AML-193 (cell line): ENCODE measurements at places on chromosomes 5 and 9.

GRCh38 chr9:137147793-137148160, 8.8 kb downstream of the GRIN1 start:
- no peak for DNase-seq

DNA sequence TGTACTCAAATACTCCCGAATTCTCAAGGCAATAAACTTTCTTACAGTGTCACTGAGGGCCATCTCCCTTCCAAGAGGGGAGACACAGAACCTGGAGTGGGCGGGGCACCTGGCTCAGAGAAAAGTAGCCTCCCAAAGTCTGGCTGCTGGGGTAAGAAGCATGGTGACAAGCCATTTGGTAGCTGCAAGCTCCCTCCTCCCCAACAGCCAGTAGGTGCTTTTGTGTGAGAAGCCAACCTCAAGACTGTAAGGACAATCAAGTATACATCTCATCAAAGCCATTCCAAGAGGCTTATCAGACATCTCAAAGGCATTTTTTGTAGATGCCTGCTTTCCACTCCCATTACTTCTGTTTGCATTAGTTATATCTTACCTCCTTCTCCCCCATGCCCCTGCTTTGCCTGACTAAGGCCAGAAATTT, 1.4 kb downstream of the DAB2 start:
- no peak for DNase-seq

GRCh38 chr5:2751592-2752021, at the start of gene IRX2:
Gene IRX2, minus strand, starts transcription at chr5:2751677. Its CDS starts 264 bp downstream, at chr5:2751413.
- DNase-seq, result no peak

DNA sequence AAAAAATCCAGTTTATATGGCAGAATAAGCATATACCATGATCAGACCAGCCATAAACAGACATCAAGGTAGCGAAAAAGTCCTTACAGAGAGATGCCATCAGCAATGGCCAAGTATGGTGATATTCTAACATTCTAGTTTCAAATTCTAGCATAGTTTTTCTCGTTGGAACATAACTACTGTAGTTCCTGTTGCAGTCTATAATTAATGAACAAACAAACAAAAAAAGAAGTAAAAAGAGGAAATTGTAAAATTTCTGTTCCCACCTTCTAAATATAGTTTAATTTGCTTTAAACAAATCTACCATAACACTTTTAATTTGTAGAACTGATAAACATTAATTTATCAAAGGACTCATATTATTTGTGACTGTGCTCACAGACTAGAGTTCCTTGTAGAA, 9.9 kb upstream of the CD180 start:
- no peak for DNase-seq

DNA sequence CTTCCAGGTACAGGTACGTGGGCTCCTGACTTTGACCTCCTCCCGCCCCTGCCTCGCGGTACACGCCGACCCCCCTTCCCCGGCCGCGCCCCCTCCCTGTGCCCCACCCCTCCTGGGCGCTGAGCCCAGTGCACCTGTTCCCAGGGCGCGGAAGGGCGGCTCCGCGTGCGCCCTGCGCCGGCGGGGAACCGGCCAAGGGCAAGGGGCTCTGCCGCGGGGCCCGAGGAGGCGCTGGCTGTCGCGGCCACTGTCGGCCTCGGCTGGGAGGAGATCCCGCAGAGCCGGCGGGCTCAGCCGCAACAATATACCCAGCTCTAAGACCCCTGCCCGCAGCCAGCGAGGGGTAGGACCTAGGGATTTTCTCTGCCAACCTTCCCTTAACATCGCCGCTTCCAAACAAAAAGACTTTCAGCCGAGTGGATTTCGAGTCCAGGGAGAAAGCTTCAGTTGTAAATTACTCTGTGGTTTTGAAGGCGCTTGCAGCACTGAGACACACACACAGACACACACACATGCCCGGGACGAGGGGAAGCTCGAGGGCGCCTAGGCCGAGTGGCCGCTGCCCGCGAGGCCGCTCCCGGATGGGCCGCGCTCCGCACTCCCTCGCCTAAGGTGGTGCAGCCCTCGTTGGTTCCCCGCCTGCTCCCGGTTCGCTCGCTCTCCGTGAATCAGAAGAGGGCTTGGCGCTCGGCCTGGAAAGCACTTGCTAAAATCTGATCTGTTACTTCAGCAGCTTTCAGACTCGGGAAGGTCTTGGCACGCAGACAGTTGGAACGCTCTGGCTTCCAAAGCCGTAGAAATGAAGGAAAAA, 1.2 kb downstream of the FGF18 start:
- DNase-seq, result no peak

DNA sequence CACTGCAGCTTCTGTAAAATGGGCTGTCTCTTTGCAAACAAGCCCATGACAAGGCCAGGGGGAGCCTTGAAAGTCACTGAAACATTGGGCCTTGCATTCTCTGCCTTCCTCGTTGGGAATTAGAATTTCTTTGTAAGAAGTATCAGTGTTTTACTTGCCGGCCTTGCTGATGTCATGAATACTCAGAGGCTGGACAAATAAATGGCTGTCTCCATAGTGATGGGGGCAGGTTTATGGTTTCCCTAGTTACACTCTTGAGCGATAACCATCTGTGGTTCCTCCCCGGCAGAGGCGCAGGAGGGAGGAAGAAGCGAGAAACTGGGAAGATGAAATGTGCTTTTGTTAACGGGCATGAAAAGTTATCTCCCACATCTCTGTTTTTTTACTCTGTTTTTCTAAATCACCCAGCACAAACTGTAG, 272.7 kb upstream of the PANK3 start:
- DNase-seq, result no peak

DNA sequence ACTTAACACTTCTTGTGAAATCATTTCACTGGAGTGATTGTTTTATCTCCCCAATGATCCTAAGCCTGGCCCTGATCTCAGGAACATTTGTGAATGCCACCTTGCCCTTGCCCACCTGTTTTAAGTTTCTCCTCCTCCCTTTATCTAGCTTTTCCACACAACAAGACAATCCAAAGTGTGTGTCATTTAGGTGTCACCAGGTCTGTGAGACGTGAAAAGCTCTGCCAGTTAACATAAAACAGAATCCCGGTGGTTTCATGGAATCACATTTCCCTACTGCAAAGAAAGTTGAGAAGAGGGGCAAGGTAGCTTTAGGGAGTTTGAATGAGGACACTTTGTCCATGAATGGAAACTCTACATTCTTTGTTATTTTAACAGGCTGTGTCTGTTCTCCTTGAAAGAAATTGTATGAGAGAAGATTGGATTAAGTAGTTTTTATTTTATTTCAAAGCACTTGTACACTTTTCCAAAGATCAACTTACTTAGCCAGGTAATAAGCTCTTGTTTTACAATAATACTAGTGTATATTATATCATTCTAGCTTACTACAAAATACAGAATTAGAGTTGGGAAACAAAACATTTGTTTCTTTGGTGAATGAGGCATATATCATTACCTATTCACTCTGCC, 239.0 kb downstream of the ISL1 start:
- no peak for DNase-seq

- no peak for DNase-seq
Observed at GRCh38 chr9:128275198-128276007, at the start of gene GOLGA2. Gene GOLGA2, minus strand, starts transcription at chr9:128276007. Its CDS starts 31 bp downstream, at chr9:128275976.

DNA sequence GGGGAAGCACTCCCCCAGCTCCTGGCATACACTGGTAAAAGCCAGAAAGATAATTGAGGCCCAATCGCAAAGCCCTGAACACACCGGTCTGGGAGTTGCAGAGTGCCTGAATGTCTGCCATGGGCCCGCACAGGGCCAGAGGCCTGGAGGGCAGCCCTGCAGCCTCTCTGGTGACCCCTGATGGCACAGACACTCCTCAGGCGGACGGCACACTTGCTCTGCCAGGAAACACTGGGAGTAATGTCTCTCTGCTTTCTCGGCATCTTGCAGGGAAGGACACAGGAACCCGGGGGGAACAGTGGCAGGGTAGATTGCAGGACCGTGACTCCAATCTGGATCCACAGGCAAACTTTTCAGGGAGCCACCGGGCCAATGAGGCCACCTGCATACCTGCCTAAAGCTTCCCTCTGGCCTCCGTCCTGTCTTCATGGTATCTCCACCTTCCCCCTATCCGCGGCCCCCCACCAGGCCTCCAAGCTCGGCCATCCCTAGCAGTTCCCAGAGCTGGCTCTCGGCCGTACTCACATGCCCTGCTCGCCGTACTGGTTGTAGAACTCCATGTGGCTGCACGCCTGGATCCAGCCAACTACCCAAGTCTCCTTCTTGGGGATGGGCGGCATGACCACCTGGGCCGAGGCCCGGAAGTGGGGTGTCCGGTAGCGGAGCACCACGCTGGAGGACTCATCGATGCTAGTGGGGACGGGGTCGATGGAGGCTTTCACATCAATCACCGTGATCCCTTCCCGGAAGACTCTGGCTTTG, 797 bp downstream of the FAM78A start:
- peak; percentile 10 for DNase-seq

DNA sequence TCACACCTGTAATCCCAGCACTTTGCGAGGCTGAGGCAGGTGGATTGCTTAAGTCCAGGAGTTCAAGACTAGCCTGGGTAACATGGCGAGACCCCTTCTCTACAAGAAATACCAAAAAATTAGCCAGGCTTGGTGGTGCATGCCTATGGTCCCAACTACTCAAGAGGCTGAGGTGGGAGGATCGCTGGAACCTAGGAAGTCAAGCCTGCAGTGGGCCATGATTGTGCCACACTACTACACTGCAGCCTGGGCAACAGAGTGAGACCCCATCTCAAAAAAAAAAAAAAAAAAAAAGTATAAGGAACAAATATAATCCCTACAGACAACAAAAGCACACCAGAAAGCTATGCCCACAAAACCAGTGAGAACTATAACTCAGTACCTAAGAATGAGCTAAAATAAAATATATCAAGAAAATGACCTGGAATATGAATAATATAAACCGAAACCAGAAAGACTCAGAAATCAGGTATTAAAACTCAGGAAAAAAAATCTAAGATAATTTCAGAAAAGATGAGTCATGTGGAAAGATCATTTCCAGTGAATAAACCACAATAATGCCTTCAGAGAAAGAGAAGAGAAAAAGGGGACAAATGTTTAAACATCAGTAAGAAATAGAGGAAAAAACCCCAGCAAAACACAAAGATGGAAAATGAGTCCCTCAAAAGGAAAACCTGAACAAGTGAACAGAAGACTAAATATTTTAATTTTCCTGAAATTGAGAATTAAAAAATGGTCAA, 57.4 kb downstream of the GOLPH3 start:
- no peak for DNase-seq

DNA sequence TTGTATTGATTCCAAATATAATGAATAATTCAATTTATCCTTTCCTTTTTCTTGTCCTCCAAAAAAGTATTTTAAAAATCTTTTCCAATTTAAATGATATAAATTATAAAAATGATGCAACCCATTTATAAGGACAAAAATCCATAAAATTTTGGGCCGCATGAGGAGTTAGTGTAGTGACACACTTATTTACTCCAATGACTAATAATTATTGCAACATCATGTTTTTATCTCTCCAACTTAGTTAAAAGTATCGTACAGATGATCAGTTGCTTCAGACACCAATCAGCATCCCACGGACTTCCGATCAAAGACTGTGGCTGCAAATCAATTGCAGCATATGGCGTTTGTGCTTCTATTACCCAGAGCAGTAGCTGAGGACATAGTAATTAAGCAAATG, 58.6 kb downstream of the HTR4 start:
- no peak for DNase-seq

DNA sequence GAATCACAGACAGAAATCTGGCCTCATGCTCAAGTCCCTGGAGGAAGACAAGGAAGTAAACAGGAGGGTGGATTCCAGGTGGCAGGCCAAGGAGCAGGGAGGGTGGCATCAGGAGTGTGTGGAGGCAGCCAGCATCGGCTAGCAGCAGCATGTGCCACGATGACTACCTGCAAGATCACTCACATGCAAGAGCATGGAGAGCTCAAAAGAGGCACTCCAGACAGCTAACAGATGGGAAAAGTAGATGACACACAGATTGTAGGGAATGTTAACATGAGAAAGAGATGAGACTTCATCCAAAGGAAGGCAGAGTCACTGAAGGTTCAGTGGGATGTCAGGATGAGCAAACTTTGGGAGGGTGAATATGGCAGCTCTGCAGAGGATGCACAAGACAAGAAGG, 104.3 kb downstream of the SEMA5A start:
- no peak for DNase-seq

DNA sequence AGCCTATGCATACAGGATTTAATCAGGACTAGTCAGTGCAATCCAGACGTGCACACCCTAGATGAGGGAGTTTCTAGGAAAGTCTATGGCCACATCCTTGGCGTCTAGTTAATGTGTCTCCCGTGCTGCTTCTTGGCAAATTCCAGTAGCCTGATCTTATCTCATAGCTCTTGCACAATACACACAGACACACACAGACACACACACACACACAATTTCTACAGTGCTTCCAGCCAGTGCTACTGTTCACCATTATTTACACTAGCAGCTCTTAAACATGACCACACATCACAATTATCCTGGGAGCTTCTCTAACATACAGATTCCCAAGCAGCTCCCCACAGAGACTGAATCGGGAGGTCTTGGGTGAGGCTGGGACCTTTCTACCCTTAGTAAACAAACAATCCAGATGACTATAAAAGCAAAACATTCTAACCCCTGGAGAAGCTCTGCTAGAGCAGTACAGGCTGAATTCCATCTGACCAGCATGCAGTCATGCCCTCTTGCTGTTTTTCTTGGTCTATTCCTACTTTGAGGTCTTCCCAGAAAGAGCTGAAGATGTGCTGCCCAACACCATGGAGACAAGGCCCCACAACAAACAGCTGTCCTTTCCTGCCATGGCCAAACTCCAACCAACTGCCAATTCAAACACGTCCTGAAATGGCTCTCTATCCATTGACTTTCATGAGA, 236.6 kb downstream of the DEPDC1B start:
- DNase-seq, result no peak

DNA sequence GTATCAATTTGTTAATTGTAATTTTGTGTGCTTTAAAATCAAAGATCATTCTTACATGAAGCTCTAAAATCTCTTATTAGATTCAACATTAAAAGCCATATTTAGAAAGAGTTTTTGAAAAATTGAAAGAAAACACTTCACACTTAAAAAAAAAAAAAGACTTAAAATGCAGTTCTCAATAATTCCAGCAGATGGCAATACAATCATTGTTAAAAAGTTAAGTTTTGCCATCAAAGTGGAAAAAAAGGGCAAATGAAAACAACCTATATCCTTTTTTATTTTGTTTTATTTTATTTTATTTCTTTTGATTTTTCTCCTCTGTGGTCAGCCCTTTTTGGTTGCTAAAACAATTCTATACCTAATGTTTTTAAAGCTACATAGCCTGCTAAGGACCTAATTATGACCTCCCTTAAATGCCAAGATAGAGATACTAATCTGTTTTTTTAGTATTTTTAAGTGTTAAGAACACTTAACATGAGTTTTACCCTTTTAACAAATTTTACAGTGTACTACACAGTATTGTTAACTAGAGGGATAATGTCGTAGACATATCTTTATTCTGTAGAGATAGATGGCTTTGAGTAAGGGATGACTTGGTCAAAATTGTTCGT, 154.2 kb upstream of the DAB2 start:
- DNase-seq, result peak; percentile 26

DNA sequence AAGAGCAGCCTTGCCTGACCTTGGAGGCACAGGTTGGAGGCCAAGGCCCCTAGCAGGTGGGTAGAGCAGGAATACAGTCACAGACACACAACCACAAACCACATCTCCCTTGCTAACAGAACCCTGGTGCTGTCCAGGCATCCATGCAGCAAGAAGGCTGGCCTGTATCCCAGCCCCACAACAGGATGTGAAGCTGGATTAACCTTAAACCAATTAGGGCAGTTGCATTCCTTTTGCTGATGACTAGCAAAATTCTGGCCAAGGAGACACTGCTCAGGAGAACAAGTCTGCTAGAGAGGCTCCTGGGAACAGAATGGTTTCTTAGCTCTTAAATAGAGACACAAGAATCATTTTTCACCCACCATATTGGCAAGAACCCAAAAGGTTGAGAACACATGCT, 97.8 kb downstream of the C5orf15 start:
- DNase-seq, result no peak
